ENCODE measurements at places on chromosomes 2 and 18.

DNA sequence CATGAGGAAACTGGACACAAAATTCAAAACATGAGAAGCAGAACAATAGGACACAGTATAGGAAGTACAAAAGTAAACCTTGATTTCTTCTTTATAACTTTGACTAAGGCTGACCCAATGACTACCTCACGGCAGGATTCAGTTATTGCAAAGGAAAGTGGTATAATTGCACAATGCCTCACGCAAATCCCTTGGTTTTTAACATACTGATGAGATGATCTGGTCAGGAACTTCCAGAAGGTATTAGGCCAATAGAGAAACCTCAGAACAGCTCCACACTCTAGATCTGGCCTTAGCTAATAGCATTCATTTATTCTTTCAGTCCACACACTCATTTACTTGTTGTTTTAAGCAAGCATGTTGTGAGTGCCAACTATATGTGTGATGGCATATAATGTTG, 1526.9 kb upstream of the ACVR2A start:
- DNase-seq: no peak

GRCh38 chr2:145186303-145186702, 666.4 kb upstream of the ZEB2 start:
- DNase-seq: no peak

DNA sequence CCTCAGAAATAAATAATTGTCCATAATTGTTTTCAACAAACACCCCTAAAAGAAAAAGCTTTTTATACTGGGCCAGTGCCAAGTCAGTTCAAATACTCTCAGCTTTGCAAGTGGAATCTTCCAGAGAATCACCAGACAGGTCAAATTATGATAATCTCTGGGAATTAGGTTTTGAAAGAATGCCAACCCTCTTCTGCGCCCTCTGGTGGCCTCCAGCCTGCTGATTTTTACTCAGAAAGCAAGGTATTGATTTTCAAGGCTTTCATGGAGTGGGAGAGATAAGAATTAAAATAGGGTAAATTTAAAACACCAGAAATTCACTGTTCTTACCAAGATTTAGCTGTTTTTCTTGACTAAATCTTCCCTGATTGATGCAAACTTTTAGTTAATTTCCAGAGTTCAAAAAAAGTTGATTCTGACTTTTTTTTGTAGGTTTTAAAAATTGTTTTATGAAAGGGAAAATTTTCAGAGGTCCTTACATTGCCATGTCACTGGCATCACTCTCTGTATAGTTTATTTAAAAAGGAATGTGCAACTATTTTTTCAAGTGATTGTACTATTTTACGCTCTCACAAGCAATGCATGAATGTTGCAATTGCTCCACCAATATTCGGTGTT, 282.9 kb upstream of the TNP1 start:
- no peak for DNase-seq

DNA sequence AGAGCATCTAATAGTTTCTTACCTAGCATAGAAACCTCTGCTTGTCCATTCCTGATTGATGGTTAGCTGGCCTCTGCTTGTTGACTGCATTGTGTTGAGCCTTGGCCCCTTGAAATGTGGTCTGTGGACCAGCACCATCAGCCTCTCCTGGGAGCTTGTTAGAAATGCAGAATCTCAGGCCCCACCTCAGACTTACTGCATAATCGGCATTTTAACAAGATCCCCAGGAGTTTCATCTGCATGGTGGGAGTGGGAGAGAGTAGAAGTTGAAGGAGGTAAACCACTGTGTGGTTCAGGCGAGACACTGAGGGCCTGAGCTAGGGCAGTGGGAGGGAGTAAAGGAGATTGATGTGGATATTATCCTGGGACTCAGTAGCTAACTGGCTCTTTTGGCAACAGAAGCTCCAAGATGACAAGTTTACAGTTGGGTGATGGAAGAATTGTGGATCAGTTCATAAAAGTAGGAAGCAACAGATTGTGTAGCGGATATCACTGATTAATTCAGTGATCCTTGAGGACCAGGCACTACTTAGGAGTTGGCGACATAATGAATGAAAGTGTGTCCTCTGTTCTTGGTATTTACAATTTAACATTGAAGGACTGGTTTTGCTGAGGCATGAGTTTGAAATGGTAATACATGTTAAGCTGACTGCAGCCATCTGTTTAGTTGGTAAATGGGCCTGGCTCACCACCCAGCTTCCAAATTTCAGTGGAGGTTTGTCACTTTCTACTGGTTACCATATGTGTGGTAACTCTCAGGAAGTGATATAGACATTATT, 20.9 kb downstream of the PHLPP1 start:
- no peak for DNase-seq

DNA sequence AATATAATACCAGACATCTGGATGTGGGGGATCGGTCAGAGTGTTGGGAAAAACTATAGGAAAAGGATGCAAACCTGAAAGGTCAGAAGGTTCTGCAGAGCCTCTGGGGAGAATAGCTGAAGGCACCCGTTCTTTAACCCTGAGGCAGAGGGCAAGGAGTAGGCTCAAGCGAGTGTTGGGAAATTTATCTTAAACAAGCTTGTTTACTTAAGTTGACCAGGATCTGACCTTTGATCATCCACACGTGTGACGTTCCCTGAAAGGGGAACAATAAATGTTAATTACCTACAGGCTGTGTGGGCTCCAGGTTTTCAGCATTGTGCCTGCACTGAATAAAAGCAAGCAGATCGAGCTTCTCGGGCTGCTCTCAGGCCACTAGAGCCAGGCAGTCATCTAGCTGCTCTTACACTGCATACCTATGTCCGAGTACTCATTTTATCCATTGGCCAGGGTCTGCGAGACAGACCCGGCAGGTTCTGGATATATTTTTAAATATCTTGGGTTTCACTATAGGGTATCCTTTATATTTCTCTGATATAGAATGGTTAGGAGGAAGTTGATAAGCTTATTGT, 400.6 kb upstream of the CHST9 start:
- no peak for DNase-seq

DNA sequence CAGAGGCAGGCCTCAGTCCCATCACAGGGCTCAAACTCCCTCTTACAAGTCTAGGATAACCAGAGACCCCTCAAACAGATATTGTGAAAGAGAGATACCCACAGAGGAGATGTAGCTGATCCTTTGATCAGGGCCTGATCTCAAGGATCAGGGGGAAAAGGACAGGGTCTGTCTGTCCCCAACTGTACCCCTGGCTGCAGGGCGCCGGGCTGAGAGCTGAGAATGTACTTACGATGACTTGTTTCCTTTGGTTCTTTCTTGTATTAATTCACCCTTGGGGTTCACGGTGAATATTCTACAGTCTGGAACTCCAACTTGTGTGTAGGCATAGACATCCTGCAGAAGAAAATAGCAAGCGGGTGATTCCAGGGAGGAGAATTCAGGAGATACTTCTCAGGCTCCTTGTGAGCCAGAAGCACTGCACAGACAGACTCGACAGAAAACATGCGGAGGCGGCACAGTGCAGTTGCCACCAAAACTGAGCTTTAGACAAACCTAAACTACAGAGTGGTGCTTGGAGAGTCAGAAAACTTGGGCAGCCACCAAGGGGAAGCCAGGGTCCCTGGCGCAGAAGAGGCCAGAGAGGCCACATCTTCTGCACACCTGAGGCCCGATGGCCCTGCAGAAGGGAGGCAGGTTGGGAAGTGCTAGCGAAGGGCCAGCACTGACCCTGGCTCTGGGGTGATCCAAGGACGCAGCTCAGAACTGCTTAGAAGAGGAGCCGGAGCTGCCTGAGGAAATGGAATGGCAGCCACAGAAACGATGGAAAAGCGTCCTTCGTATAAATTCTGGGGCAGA, 73.9 kb downstream of the EMILIN2 start:
- no peak for DNase-seq

GRCh38 chr18:64259871-64260270, 111.0 kb upstream of the LINC00305 start:
- DNase-seq: no peak

- DNase-seq: no peak
Measured at GRCh38 chr2:202824901-202825300, 46.7 kb downstream of the ICA1L start.

GRCh38 chr2:226773291-226773690, 26.3 kb downstream of the IRS1 start:
- DNase-seq: no peak

- peak; percentile 94 for DNase-seq
Measured at GRCh38 chr2:37324536-37324785, 172 bp downstream of the PRKD3 start.

DNA sequence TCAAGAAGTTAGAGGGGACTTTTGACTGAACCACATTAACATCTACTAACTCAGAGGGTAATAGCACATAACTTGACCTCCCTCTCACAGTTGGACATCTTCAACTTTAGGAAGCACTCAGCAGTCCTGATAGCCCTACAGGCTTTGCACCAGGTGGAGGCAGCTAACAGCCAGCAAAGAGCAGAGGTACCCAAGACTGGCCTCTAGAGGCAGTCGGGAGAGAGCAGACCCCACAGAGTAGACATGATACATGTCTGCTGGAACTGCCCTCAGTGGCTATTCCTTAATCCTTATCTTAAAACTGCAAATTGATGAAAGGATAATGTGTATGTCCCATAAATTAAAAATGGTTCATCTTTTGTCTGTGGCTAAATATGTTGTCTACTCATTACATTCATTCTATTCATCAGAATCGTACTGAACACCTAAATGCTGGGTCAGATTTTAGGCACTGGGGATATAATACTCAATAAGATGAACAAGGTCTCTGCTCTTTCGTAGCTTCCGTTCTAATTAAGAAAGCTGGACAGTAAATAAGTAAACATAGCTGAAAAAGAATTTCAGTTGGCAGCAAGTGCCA, 49.8 kb downstream of the CAB39 start:
- no peak for DNase-seq

- DNase-seq: no peak
Measured at GRCh38 chr18:36576339-36576738, 252.5 kb downstream of the TPGS2 start.

GRCh38 chr2:39516347-39517101, 79.4 kb upstream of the MAP4K3 start:
- DNase-seq: peak; percentile 59
